ENCODE measurements at places on chromosomes 5 and 9. TPM values are rescaled to one million over a fixed set of nuclear protein-coding genes. Genes with fewer than 3 reads are reported as not detected.

Gene LRRC19
- under 0.01 TPM for total RNA-seq

Gene C6
- total RNA-seq = not detected

Gene ABCA2
- 19.4 TPM for total RNA-seq

DNA sequence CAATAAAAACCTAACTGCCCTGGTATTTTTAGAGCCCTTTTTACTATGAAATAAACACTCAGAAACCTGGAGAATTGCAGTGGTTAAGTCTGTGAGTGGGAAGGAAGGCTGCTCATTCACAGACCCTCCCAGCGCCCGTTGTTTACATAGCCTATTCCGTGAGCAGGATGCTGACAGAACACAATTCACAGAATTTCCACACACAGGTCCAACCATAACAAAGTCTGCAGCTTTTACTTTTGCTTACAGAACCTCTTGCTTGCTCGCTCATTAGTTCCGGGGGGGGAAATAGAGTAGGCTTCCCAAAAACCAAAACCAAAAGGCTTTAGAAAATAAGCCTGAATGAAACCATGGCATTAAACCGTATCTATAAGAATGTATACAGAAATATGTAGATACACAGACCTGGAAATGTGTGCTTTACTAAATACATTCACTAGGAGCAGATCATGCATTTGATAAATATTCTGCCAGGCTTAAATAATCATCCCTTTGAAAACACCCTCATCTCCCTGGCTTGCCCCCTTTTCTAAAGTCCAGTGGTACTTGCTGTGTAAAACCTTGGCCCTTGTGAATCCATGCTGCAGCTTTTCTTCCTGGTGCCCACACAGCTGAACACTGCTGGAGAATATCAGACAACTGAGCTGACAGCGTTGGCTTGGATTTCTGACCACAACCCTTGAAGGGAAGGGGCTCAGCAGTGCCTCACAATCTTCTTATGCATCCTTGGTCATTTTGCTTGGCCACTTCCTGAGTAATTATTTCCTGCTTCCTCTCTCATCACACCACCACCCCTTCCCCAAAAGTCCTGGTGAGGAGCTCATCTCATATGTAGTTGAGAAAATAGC is 128.0 kb downstream of the FANCC start:
- peak overlapping the region; percentile 45 for H3K4me3 ChIP-seq
- no peaks in the 10 kb centered on the region for H3K36me3 ChIP-seq
- peaks cover 19% of the 10 kb centered on the region for H3K4me1 ChIP-seq
- H3K27me3 ChIP-seq = no peaks in the 10 kb centered on the region
- peak; percentile 60 for DNase-seq
- H3K27ac ChIP-seq = peak overlapping the region; percentile 19

DNA sequence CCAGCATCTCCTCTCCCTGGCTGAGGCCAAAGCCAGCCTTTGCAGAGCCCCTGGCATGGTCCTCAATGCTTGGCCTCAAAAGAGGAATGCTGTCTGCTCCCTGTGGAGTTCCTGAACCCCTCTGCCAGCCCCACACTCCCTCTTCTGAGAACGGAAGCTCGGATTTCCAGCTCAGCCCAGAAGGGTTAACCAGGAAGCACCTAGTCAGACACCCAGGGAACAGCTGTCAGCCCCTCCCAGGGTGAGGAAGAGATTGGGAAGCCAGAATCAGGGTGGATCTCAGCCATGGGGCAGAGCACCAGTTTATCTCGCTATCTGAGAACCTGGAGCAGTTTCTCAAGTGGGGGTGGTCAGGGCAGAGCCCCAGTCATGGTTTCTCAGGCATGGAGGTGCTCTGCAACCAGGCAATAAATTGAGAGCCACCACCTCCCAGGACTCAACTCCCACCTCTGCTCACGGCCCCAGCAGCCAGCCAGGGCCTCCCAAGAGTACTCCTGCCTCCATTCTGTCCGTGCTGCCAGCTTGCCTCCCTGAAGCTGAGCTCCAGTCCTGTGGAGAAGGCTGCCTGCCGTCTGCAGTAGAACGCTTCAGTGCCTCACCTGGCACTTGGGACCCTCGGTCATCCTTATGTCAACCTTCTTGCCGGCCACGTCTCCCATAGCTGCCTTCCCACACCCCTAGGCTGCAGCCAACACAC is 7.6 kb downstream of the FOXE1 start:
- H3K27me3 ChIP-seq = peaks cover 85% of the 10 kb centered on the region
- DNase-seq = no peak
- H3K27ac ChIP-seq = no peak overlapping the region

DNA sequence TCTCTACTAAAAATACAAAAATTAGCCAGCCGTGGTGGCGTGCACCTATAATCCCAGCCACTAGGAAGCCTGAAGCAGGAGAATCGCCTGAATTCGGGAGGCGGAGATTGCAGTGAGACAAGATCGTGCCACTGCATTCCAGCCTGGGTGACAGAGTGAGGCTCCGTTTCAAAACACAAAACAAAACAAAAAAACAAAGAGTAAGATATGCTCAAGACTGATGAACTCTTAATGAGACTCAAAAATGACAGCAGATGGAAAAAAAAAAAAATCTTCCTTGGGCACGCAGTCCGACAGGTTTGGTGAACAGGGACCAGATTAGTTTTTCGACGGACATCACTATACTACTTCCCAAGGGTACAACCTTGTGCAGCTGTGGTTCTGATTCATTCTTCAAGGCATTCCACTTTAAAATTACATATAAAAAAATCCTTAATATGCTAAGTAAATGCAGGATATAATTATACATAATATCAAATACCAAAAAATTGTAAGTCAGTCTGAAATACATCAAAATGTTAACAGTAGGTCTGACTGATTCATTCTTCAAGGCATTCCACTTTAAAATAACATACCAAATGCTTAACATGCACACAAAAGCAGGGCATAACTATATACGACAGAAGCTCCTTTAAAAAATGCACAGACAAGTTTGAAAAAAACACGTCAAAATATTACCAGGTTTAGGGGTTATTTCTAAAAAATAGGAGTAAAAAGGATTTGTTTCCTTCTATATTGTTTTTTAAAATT is 12.3 kb downstream of the PSIP1 start:
- no peak overlapping the region for H3K27ac ChIP-seq
- no peaks in the 10 kb centered on the region for H3K36me3 ChIP-seq

GRCh38 chr5:158407824-158408195 is 548.9 kb upstream of the CLINT1 start:
- H3K4me1 ChIP-seq = peaks cover 11% of the 10 kb centered on the region
- peaks cover 2% of the 10 kb centered on the region for H3K27me3 ChIP-seq
- H3K4me3 ChIP-seq = no peak overlapping the region
- DNase-seq = no peak

DNA sequence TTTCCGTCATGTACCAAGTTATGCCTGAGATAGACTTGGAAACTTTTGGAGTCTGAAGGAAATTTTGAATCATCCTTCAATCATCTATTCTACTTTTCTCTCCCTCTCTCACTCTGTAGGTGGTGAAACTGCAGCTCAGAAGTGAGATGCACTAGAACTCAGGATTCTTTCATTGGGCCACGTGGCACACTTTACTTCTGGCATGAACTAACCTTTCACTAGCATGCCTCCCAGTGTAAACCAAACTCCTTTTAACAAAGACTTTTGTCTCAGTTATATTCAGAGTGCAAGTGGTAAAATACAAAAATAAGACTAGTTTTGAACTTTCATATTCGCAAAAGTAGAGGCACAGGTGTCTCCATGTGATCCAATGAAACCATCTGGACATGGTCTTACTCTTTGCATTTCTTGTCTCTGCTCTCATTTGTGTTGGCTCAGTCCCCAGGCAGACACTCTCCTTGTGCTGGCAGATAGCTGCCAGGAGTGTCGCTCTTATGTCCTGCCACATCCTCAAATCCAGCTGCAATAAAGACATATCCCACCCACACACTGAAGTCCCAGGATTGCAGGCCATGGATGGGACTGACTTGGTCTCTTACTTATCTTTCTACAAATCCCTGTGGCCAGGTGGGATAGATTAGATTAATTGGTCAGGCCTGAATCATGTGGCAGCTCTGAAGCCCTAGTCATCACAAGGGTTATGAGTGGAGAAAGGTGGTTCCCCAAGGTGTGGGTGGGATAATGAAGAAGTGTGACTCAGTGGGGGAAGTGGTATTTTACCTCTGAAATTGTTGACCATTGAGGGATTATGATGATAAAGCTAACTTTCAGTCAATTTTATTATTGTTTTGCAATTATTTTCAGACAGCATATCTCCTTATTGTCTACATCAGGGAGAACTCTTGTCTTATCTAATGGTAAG is 267.5 kb downstream of the GABRB2 start:
- no peak overlapping the region for H3K4me3 ChIP-seq
- DNase-seq = no peak
- H3K36me3 ChIP-seq = no peaks in the 10 kb centered on the region
- H3K27ac ChIP-seq = no peak overlapping the region

DNA sequence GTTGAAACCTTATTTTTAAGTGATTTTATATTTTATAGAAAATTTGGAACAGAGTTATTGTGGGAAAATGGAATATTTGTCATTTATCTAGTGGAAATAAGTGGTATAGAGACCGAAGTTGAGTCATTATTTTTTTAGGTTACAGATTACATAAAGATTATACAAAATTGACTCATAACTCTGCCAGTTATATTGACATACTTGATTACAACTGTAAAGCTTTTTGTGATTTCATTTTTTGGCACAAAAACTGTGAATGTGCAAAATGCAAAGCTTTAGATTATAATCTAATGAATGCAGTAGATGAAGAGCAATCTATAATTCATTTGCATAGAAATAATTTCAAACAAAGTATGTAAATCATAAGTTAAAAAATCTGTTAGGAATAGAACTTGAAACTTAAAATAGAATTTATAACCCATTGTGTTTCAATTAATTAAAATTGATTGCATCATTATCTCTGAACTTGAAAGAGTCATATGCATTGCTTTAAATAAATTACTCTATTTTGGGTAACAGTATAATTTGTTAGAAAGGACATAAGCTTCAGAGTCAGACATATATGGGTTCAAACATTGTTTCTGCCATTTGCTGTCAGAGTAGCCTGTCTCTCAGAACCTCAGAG is 280.4 kb downstream of the FER start:
- H3K4me1 ChIP-seq = peaks cover 7% of the 10 kb centered on the region
- no peak for DNase-seq
- no peaks in the 10 kb centered on the region for H3K27me3 ChIP-seq
- H3K36me3 ChIP-seq = no peaks in the 10 kb centered on the region

DNA sequence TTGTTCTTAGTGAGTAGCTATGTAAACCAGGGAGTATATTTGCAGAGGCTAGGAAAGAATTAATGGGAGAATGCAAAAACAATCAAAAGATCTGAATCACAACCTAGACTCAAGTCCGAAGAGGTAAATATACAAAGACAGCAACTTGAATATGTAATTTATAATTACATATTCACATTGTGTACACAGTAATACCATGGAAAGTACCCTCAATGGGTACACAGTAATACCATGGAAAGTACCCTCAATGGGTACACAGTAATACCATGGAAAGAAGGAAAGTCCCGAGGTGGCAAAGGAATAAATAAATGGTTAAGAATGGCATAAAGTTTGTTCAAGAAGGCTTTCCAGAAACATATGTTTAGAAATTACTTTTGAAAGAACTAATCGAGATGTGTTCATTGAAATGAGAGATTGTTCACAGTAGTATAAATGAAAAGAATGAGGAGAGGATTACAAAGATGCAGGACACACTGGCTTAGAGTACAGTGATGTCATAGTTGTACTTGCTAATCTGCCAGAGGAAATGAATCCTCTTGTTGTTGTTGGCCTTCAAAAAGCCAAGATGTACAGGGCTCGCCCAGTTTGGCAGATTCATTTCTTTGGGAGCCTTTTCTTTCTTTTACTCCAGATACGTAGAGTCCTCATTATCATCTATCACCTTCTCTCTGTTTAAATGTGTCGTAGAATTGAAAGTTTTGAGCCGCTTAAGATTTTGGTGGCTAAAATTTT is 116.0 kb downstream of the UNC13B start:
- H3K4me3 ChIP-seq = peak overlapping the region; percentile 40
- H3K36me3 ChIP-seq = no peaks in the 10 kb centered on the region
- no peaks in the 10 kb centered on the region for H3K27me3 ChIP-seq
- H3K4me1 ChIP-seq = peaks cover 28% of the 10 kb centered on the region
- peak overlapping the region; percentile 79 for H3K27ac ChIP-seq
- DNase-seq = peak; percentile 73

DNA sequence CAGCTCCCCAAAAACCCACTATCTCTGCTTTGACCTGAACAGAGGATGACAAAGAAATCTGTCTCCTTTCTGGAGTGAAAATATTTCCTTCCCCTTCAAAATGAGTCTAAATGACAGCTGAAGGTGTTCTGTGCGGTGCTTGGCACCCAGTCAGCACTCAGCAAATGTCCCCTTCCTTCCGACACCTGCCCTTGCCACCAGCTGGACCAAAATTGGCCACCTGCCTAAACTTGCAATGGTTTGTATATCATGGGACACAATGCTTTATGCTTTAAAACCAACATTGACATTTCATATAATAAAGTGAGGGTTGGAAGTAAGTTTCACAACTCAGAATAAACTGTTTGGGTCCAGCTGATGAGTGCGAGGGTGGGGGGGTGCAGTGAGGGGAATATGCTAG is 7.5 kb upstream of the TTC1 start:
- H3K27me3 ChIP-seq = peaks cover 5% of the 10 kb centered on the region
- H3K4me3 ChIP-seq = no peak overlapping the region

GRCh38 chr9:37650299-37650872 is 368 bp upstream of the FRMPD1 start:
- no peak overlapping the region for H3K27ac ChIP-seq
- no peak overlapping the region for H3K4me3 ChIP-seq
- H3K36me3 ChIP-seq = no peaks in the 10 kb centered on the region
- DNase-seq = no peak
